ENCODE measurements at places on chromosomes 3 and 15. TPM values are rescaled to one million over a fixed set of nuclear protein-coding genes. Genes with fewer than 3 reads are reported as not detected.

The IRAK2 gene
- total RNA-seq, result 4.5 TPM

The FGF12 gene
- total RNA-seq, result not detected

The FGF7 gene
- total RNA-seq, result not detected

GRCh38 chr3:56795097-56795828 is 6.5 kb downstream of the ARHGEF3 start:
- H3K4me3 ChIP-seq, result peak overlapping the region; percentile 97
- H3K4me1 ChIP-seq, result peaks cover 61% of the 10 kb centered on the region
- no peaks in the 10 kb centered on the region for H3K27me3 ChIP-seq

- peaks cover 46% of the 10 kb centered on the region for H3K4me1 ChIP-seq
- peak within 1 kb of the TSS; percentile 99 for H3K27ac ChIP-seq
- DNase-seq, result peak; percentile 99
- peaks cover 4% of the 10 kb centered on the region for H3K27me3 ChIP-seq
These were observed at the start of gene EID1 for GRCh38 chr15:48877630-48878595. EID1 (plus strand) TSS chr15:48878134; CDS start chr15:48878177, 43 bp downstream.

- no peak overlapping the region for H3K4me3 ChIP-seq
- peaks cover 12% of the 10 kb centered on the region for H3K4me1 ChIP-seq
- DNase-seq, result no peak
- H3K27me3 ChIP-seq, result peaks cover 2% of the 10 kb centered on the region
- peaks cover 2% of the 10 kb centered on the region for H3K36me3 ChIP-seq
These were observed 257.1 kb upstream of the STT3B start for GRCh38 chr3:31275583-31275982.

GRCh38 chr3:113536627-113537101 is 4.3 kb downstream of the SIDT1 start:
- no peak overlapping the region for H3K4me3 ChIP-seq
- no peaks in the 10 kb centered on the region for H3K27me3 ChIP-seq
- peaks cover 21% of the 10 kb centered on the region for H3K36me3 ChIP-seq
- H3K4me1 ChIP-seq, result peaks cover 30% of the 10 kb centered on the region
- H3K27ac ChIP-seq, result no peak overlapping the region
- no peak for DNase-seq

- H3K4me1 ChIP-seq, result no peaks in the 10 kb centered on the region
- no peaks in the 10 kb centered on the region for H3K27me3 ChIP-seq
- H3K36me3 ChIP-seq, result no peaks in the 10 kb centered on the region
These were observed 440.1 kb downstream of the ZNF385D start for GRCh38 chr3:21310891-21311290.

GRCh38 chr15:33638453-33638852 is 327.7 kb downstream of the RYR3 start:
- DNase-seq, result no peak
- no peaks in the 10 kb centered on the region for H3K4me1 ChIP-seq
- H3K36me3 ChIP-seq, result no peaks in the 10 kb centered on the region
- H3K4me3 ChIP-seq, result no peak overlapping the region

DNA sequence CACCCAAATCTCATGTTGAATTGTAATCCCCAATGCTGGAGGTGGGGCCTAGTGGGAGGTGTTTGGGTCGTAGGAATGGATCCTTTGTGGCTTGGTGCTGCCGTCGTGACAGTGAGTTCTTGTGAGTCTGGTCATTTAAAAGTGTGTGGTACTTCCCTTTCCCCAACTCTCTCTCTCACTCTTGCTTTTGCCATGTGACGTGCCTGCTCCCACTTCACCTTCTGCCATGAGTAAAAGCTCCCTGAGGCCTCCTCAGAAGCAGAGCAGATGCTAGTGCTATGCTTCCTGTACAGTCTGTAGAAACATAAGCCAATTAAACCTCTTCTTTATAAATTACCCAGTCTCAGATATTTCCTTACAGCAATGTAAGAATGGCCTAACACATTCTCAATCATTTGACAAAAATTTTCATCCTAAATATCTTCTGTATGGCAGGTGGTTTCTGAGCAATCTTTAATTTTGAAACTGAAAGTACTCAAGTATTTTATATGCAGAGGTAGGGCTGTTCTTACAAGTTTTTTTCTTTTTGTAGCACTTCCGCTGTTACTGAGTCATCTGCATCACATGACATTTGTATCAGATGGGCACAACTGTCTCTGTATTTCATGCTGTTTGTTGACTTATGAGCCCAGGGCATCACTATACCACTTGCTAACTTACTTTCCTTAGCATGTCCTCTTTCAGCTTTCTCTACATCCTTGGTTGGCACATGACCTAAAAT is 8.8 kb downstream of the RPL39L start:
- peaks cover 55% of the 10 kb centered on the region for H3K36me3 ChIP-seq
- H3K27ac ChIP-seq, result peak overlapping the region; percentile 96
- peak; percentile 86 for DNase-seq

DNA sequence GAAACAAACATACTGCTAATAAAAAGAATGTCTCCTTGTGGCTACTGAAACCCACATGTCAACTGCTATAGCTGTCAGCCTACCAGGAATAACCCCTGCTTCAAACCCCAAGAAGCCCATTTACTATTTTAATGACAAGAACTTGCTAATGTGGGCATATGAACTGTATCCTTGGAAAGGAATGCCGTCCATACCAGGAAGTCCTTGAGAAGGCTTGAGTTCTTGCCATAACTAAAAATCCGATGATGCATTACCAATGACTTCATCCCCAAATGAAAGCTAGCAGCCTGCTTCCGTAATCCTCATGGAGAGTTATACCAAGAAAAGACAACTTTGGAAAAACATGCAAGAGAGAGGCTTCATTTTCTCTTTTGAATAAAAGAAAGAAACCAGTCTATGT is 34.8 kb downstream of the MINDY4B start:
- peaks cover under 1% of the 10 kb centered on the region for H3K4me1 ChIP-seq
- H3K27ac ChIP-seq, result no peak overlapping the region
- no peaks in the 10 kb centered on the region for H3K36me3 ChIP-seq
- H3K27me3 ChIP-seq, result peaks cover 12% of the 10 kb centered on the region

DNA sequence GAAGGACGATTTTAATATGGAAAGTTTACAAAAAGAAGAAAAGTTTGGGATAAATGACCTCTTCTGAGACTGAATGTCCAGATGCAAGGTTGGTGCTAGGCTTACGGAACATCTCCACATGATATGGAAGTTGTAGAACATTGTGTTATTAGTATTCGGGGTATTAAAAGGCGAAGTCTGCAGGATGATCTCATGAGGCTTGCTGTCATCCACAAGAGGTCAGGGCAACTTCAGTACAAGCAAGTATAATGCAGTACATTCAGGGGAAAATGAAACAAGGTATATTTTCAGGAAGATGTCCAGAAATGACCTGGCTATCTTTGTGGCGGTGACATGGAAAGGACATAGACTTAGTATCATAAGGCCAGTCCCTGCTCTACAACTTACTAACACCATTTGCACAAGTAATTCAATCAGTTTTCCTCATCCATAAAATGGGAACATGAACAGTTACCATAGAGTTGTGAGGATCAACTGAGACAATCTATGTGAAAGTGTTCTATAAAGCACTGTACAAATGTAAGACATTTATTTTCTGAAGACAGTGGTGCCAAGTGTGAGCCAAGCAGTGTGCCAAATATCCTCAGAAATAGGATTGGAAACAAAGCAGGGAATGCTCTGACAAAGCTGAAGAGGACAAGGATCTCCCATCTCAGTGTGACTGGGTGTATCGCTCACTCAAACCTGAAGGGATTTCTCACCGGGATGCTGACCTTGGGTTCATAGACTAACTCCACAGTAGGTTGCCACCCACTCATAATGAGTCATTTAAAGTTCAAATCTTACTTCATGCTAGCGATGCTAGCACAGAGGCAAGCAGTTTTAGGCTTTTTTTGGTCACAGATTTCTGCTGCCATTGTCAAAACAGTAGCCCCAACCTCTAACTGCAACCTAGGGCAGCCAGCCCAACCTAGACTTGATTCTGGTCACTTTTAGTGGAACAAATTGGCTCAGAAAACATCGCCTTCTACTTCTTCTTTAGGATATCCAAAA is 118.3 kb downstream of the TIGIT start:
- peak overlapping the region; percentile 65 for H3K27ac ChIP-seq
- peaks cover 21% of the 10 kb centered on the region for H3K4me1 ChIP-seq
- peak overlapping the region; percentile 48 for H3K4me3 ChIP-seq
- peak; percentile 58 for DNase-seq

DNA sequence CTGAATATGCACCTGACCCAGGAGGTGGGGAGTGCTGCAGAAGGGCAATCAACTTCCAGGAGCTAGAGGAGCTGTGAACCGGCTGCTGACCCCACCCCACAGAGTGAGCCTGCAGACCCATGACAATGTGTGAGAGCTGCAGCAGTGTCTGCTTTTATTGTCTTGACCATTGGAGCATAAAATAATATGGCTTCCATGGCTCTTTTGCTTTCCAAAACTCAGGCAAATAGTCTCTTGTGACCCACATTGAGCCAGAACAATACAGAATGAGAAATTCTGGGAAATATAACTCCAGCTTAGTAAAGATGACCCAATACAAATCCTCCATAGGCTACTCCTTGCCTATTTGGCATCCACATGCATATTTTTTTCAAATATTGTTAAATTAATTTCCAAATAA is 309.6 kb downstream of the PYDC2 start:
- no peak for DNase-seq
- H3K27ac ChIP-seq, result no peak overlapping the region
- no peak overlapping the region for H3K4me3 ChIP-seq
- H3K36me3 ChIP-seq, result no peaks in the 10 kb centered on the region
- H3K27me3 ChIP-seq, result no peaks in the 10 kb centered on the region
- no peaks in the 10 kb centered on the region for H3K4me1 ChIP-seq

DNA sequence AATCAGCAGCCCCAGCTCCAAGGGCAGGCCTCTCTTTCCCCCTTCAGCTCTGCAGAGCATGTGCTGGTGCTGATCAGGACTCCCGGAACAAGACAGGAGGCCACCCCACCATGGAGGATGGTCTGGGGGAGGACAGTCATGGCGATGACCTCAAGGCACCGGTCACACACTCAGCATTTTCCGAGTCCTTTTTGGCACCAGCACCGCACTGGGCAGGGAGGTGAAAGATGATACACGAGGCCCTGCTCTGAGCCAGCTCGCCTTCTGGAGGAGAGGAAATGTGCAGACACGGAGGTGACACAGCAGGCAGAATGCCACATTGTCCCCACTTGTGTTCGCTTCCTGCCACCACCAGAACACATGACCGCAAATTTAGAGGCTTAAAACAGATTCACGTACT is 61.8 kb upstream of the SEC61A1 start:
- peaks cover 3% of the 10 kb centered on the region for H3K27me3 ChIP-seq
- H3K4me1 ChIP-seq, result no peaks in the 10 kb centered on the region
- no peak overlapping the region for H3K4me3 ChIP-seq
- no peak for DNase-seq

- H3K27me3 ChIP-seq, result peaks cover 4% of the 10 kb centered on the region
- H3K4me1 ChIP-seq, result no peaks in the 10 kb centered on the region
- no peak overlapping the region for H3K27ac ChIP-seq
- no peak overlapping the region for H3K4me3 ChIP-seq
- DNase-seq, result no peak
These were observed 71.4 kb downstream of the TAFA4 start for GRCh38 chr3:68860916-68861315.

DNA sequence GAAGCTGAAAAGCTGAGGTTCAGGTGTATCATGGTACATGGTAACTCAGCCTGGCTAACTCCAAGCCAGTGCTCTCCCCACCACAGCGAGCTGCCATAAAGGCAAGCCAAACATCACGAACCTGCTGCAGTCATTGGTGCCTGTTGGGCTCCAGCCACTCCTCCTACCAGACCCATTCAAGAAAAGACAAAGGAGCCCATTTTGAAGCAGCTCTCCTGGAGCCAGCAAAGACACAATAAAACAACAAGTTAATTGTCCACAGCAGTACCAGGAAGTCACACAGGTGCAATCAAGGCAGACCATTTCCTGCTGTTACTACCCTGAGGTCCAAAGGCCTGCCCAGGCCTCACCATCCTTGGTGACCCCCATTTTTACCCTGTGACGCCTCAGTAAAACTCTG is 77.6 kb downstream of the DAPK2 start:
- H3K36me3 ChIP-seq, result peaks cover 18% of the 10 kb centered on the region
- peak overlapping the region; percentile 34 for H3K4me3 ChIP-seq
- peaks cover 51% of the 10 kb centered on the region for H3K4me1 ChIP-seq
- peak overlapping the region; percentile 9 for H3K27ac ChIP-seq
- no peaks in the 10 kb centered on the region for H3K27me3 ChIP-seq
- DNase-seq, result peak; percentile 54

DNA sequence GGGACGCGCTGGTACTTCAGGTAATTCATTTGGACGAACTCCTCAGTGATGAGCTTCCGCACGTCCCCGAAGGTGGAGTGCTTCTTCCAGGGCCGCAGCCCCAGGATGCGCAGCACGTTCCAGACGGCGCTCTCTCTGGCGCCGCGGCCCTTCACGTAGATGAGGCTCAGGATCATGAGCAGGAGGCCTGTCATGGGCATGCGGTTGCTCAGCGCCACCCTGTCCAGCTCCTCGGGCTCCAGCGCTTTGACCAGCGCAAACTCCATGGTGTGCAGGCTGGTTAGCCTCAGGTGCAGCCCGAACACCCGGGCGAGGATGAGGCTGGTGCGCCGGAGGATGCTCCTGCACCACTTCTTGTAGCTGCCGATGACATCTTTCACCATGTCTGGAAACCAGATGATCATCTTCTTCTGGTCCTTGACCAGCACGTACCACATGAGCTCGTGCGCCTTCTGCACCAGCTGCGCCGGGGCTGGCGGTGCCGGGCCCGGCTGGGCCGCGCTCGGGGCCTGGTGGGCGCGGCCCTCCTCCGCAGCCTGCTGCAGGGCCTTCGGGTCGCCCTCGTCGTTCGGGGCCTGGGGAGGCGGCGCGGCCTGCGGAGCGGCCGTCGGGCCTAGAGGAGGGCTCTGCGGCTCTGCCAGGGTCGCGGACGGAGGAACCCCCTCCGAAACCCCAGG is 501 bp downstream of the NDN start:
- H3K27me3 ChIP-seq, result no peaks in the 10 kb centered on the region
- H3K36me3 ChIP-seq, result no peaks in the 10 kb centered on the region
- H3K4me1 ChIP-seq, result no peaks in the 10 kb centered on the region
- H3K27ac ChIP-seq, result no peak overlapping the region
- no peak for DNase-seq

GRCh38 chr3:53753518-53754183 is 92.6 kb downstream of the CHDH start:
- peaks cover 2% of the 10 kb centered on the region for H3K27me3 ChIP-seq
- peak overlapping the region; percentile 38 for H3K27ac ChIP-seq
- peak; percentile 78 for DNase-seq
- H3K4me1 ChIP-seq, result peaks cover 26% of the 10 kb centered on the region
- H3K4me3 ChIP-seq, result peak overlapping the region; percentile 26
- H3K36me3 ChIP-seq, result no peaks in the 10 kb centered on the region

DNA sequence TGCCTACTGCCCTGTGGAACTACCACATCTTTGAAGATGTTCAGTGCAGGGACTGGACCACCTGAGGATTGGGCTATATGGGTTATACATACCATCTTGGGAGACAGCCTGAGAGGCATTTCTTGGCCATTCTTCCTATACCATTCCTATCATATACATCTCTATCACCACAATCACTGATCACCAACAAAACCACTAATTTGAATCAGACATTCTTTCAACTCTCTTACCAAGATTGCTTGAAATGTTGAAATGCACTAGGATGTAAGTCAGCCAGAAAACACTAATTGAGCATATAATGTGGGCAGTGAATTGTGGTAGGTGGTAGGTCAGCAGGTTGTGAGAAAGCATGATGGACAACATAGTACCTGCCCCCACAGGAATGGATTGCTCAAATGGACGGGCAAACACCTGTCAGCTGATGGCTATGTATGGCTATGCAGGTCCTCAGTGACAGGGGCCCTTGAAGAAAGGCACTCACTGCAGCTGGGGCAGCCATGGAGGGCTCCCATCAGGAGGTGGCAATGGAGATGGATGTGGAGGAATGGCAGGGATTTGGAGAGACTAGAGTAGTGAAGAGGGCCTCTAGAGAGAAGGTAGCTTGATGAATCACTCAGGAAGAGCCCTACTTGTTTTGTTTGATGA is 49.1 kb downstream of the AMOTL2 start:
- H3K36me3 ChIP-seq, result no peaks in the 10 kb centered on the region
- no peak for DNase-seq
- H3K4me3 ChIP-seq, result no peak overlapping the region
- peaks cover 8% of the 10 kb centered on the region for H3K27me3 ChIP-seq
- no peak overlapping the region for H3K27ac ChIP-seq

GRCh38 chr15:99578809-99579208 is 13.0 kb downstream of the MEF2A start:
- H3K27ac ChIP-seq, result no peak overlapping the region
- H3K36me3 ChIP-seq, result peaks cover 9% of the 10 kb centered on the region

Data from activated CD4-positive, alpha-beta T cell treated with anti-CD3 and anti-CD28 coated beads, Interleukin-2, amount 10 ng/mL, durations not matched to agents 24 days and 14 days (primary cell).